CD4-positive, alpha-beta T cell (primary cell): ENCODE measurements at places on chromosomes 7 and 10.

- no peak for DNase-seq
Observed at GRCh38 chr7:92684274-92684673, 94.1 kb upstream of the FAM133B start.

DNA sequence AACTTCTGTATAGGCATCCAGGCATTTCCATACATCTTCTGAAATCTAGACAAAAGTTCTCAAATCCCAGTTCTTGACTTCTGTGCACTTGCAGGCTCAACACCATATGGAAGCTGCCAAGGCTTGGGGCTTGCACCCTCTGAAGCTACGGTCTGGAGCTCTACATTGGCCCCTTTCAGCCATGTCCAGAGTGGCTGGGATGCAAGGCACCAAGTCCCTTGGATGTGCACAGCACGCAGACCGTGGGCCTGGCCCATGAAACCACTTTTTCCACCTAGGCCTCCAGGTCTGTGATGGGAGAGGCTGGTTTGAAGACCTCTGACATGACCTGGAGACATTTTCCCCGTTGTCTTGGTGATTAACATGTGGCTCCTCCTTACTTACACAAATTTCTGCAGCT lies 1645.1 kb downstream of the REEP3 start:
- DNase-seq, result no peak

DNA sequence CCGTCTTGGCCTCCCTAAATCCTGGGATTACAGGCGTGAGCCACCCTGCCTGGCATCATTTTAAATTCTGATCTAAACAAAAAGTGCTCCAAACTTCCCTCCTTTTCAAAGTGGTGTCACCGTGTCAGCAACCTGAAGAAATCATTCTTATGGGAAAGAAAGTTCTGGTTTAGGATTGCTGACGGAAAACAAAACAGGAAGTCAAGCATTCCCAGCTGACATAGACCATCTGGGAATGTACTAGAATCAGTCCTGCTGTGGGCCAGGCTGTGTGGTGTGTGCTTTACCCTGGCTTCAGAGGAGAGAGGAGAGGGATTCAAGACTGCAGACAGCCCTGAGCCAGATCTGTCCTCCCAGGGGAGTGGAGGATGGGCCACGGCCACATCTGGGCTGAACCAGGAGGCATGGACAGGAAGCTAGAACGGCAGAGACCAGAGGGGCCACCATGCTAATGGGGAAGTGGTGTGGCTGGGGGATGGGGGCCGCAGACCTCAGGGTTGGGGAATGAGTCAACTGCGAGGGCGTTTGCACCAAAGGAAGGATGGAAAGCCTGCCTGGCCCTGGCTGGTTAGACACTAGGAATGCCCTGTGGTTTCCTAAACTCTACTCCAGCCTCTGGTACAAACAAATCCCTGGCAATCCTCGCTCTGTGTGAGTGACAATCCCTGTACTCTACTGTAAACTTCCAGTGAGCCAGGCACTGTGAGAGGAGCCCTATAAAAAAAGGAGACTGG lies 16.7 kb upstream of the CLIP2 start:
- DNase-seq, result no peak

- no peak for DNase-seq
Observed at GRCh38 chr10:18540195-18540594, 111.2 kb downstream of the NSUN6 start.

GRCh38 chr7:131753620-131754222 lies 197.3 kb upstream of the PODXL start:
- DNase-seq, result no peak

- DNase-seq, result no peak
Observed at GRCh38 chr7:82593780-82594179, 150.2 kb upstream of the CACNA2D1 start.

DNA sequence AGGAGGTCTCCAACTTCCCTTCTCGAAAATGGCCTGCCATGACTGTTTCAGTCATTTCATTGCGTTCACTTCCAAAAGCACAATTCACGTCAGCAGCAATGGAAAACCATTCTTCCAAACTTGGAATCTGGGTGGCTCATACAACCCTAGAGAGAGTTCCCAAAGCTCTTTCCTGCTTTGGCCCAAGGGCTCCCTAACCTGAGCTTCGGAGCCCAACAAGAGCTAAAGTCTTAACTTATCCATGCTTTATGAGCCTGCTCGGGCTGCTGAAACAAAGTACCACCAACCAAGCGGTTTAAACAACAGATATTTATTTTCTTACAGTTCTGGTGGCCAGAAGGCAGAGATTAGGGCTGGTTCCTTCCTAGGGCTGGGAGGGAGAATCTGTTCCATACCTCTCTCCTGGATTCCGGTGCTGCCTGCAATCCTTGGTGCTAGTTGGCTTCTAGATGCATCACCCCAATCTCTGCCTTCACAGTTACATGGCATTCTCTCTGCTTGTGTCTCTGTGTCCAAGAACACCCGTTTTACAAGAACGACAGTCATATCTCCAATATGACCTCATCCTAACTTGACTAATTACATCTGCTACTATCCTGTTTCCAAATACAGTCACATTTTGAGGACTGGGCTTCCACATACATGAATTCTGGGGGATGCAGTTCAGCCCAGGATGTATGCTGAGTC lies 33.5 kb downstream of the CAMK2B start:
- DNase-seq, result no peak

DNA sequence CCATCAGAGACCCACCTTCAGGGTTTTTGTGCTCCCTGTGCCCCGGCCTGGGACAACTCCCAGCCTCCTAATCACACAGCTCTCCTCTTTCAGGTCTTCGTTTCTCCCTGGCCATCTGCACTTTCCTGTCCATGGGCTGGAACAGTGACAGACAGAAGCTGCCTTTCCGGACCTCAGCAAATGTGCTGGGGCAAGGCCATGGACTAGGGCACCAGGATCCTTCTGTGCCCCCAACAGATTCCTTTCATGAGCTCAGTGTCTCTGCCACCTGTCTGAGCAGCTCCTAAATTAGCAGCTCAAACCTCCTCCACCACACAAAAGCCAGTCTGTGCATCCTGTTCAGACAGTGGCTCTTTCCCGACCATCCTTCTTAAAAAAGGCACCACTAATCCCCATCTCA lies 41.9 kb upstream of the FRMD4A start:
- DNase-seq, result no peak

- no peak for DNase-seq
Observed at GRCh38 chr10:60420991-60421894, 31.6 kb upstream of the ANK3 start.

DNA sequence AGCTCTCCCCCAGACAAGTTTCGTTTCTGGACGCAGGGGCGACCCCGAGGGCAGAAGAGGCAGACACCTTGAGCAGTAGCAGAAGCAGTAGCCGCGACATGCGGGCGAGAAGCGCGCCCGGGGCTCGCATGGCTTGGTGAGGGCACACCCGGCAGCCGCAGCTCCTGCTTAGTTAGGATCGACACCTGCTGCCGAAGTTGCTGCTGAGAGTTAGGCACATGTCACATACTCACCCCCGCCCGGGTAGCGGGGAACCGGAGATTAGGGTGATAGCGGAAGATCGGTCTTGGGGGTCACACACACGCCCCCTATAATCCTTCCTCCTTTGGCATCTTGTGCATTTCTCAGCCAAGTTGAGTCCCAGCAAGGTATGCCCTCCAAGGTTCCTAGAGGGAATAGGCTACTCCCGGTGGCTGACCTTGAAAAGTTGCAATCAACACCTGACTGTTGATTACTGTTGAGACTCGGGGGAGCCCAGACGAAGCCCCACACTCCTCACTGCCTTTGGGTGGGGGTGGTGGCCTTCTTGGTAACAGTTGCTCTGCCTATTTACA lies 668 bp downstream of the GPR37 start:
- peak; percentile 1 for DNase-seq

DNA sequence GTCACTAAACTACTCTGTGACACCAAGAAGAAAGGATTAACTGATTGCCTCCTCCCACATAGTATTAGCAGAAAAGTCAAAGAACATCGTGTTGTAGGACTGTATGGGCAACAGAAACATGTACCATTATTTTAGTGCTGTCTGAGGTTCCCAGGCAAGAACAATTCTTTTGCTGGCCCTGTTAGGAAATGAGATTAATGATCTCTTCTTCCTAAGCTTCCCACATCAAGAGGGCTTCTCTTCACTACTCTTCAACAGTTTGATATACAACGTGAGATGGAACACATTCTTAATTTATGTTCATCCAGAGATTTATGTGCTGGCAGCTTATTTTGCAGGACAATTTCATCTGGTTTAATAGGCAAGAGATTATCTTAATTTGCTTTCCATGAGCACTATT lies 219.6 kb downstream of the DOCK4 start:
- no peak for DNase-seq

- DNase-seq, result no peak
Observed at GRCh38 chr10:29048506-29048905, 240.4 kb upstream of the LYZL1 start.

- DNase-seq, result no peak
Observed at GRCh38 chr7:140350056-140350455, 48.3 kb downstream of the SLC37A3 start.

DNA sequence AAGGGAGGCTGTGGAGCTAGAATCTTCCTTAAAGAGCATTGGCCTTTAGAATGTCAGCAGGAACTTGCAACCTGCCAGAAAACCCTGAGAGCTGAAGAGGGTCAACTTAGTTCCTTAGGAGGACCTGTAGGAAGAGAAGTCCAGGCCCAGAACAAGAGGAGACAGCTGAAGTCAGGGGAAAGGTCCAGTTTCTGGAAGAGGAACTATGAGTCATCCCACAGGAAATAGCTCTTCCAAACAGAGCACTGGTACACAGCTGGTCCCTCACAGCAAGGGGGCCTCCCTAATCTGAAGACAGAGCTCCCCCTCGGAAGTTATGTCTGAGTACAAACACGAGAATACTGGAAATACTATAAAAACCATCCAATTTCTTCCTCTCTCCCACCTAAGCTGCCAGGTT lies 98.9 kb downstream of the HERPUD2 start:
- DNase-seq, result no peak

GRCh38 chr7:100490483-100491191 lies 6.9 kb downstream of the NYAP1 start:
- no peak for DNase-seq

DNA sequence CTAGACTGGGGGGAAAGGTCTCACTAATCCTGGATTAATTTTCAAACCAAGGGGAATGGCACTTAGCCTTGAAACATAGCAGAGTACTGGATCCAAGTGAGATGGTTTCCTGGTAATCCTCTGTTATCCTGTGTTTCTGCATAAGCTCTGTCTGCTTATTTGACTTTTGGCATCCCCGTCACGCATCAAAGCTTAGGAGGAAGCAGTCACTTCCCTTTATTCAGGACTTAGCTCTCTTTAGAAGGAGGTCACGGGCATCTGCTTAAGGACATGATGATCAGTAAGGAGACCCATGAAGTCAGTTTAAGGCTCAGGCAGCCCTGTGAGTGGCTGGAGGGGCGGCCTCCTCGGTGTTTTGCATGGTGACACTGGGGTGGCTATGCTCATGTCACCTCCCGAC lies 30.0 kb downstream of the TSPAN15 start:
- no peak for DNase-seq

DNA sequence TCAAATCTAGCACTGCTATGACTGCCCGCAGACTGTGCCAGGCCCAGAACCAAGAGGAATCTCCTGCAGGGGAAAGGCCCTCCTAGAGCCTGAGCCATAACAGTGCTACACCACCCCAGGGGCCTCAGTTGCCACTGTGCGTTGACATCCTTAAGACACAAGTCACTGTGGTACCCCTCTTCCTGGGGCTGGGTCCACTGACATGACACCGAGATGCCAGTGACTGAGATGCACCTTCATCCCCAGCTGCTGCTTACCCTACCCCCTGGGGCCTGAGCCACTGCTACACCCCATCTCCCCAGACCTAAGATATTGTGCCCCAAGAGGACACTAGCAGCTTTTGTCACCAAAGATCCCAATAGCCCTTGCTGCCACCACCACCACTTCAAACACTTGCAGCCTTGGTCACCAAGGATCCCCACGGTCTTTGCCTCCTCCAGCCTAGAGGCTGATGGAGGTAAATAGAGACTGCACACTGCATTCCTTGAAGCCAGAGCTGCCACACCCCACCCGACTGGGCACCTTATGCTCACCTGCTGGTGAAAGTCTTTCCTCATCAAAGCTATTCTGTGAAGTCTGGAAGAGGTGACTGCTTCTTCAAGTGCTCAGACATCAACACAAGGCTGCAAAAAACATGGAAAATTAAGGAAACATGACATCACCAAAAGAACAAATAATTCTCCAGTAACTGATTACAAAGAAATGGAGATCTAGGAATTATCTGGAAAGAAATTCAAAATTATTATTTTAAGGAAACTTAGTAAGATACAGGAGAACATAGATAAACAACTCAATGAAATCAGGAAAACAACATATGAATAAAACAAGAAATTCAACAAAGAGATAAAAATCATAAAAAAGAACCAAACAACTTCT lies 40.4 kb upstream of the SHH start:
- no peak for DNase-seq

GRCh38 chr7:49487830-49488140 lies 285.7 kb upstream of the VWC2 start:
- no peak for DNase-seq

GRCh38 chr7:116138202-116138801 lies 72.0 kb upstream of the TES start:
- no peak for DNase-seq

GRCh38 chr7:135976312-135977006 lies 700 bp downstream of the MTPN start:
- peak; percentile 23 for DNase-seq

GRCh38 chr7:66758950-66759628 lies 18.6 kb downstream of the RABGEF1 start:
- no peak for DNase-seq

GRCh38 chr10:131311661-131312477 lies at the start of gene TCERG1L:
Gene TCERG1L, minus strand, starts transcription at chr10:131311721. Its CDS starts 86 bp downstream, at chr10:131311635.
- DNase-seq, result peak; percentile 14

DNA sequence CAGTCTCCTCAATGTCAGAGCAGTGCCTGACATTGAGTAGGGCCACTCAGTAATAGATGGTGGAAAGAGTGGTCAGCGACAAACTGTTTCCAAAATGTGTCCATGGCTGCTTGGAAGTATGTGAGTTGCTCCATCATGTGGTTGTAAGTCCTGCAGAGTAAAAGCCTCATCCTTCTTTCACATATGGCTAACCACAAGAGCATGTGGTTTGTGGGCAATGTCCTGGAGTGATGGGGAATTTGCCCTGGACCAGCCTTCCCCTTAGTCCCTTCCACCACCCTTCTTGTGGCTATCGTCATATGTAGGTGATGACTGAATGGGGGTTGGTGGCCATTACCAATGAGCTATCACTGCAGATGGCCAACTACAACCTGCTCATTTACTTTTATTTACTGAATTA lies 33.0 kb upstream of the PLXNA4 start:
- no peak for DNase-seq
